ENCODE measurements at places on chromosomes 6 and 20.

DNA sequence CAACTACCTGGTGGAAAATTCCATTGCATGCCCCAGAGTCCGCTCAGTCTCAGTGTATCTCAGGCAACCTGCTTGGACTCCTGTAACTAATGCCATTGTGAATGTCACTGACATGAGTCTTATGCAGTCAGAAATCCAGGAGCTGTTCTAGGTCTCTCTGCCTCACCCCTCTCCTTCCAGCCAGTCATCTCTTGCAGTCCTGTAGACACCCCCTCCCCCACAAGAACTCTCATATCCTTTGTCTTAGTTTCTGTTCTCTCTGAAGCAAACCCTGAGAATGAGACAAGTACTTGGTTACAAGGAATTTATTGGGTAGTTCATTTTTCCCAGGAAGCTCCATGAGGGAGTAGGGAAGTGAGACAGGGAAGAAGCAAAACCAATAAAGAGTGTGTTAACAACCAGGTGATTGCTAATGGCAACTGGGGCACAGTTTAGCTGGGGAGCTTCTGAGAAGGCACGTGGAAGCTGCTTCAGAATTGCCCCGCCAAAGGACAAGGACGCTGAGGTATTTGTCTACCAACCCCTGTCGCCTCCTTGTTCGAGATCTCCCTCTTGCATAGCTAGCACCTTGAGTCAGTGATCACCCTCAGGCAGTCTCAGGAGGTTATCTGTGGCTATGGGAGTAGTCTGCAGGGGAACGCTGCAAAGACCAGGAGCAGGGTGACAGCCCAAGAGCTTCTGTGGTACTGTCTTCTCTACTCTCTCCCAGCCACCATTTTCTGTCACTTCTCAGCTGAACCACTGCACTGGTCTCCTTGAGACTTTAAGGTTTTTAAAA is 911.4 kb upstream of the FLRT3 start:
- no peak for DNase-seq

- DNase-seq = peak; percentile 30
Observed at GRCh38 chr6:14129575-14129974, 12.0 kb downstream of the CD83 start.

DNA sequence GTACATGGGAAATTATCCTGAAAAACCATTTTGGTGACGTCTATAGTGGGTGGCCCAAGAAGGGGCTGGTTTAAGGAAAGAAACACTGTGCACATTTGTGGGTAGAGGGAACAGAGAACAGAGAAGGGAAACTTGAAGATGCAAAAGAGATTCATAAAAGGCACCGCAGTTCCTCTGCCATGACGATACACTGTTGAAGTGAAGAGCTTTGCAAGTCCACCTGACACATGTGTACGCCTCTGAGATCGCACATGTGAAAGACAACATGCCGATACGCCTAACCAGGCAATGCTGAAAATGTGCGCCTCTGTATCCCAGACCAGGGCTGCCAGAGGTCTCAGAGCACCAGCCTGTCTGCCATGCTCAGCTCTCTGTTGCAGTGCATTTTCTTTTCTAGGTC is 180.9 kb downstream of the KIF16B start:
- no peak for DNase-seq

- no peak for DNase-seq
Observed at GRCh38 chr6:24872779-24873178, 63.0 kb downstream of the RIPOR2 start.

- DNase-seq = no peak
Observed at GRCh38 chr6:17096096-17096495, 5.8 kb upstream of the STMND1 start.

DNA sequence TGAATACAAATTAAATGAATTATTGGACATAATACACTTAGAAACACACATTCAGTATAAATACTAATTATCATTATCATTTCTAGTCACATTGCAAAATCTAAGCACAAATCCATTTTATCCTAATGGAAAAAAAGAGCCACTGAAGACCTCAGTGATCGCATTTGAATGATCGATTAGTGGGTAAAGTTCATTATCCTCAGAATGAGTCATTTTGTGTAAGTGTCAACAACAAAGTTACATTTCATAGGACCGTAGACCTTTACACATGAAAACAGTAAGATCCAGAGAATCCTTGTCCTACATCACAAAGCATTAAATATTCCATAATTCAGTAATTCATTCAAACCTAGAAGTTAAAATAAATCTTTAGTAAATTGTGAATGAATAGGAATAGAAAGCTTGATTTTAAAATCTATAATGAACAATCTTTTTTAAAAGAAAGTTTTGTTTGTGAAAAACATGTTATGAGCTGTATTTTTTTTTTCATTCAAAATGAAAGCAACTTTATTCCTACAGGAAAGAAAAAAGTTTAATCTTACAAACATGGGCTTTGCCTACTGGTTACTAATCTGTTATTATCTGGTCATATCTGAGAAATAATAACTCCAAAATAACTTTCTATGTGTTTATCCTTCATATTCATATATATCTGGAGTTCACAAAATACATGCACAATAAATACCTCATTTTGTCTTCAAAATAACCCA is 33.7 kb downstream of the ROS1 start:
- DNase-seq = no peak

DNA sequence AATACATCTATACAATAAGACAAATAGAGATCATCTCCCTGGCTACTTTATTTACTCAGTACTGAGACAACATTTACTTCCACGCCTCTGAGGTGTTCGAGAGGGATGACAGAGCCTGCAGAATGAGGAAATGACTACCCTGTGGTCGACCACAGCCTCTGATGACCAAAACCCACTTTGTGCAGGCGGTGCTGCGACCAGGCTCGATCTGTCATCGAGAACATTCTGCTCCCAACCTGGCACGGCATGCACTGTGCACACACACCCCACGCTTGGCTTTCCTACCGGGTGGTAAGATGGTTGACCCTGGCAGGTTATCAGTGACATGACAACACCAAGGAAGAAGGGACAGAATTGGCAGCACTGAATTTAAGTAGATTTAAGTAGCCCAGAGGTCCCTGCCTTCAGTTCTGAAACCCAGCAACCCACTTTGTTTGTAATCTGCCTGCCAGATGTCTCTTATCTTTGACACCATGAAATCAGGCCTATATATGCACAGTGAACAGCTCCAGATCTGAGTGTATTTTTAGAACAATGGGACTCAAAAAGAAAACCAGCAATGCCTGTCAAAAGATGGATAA is 42.6 kb downstream of the TTI1 start:
- DNase-seq = no peak

GRCh38 chr20:33477386-33478234 is 12.3 kb upstream of the CBFA2T2 start:
- no peak for DNase-seq

- DNase-seq = peak; percentile 57
Observed at GRCh38 chr20:49964964-49965780, 17.6 kb upstream of the SNAI1 start.

- peak; percentile 18 for DNase-seq
Observed at GRCh38 chr20:9903048-9903655, 64.3 kb upstream of the PAK5 start.

- DNase-seq = peak; percentile 64
Observed at GRCh38 chr20:1469925-1470571, 3.4 kb upstream of the NSFL1C start.

DNA sequence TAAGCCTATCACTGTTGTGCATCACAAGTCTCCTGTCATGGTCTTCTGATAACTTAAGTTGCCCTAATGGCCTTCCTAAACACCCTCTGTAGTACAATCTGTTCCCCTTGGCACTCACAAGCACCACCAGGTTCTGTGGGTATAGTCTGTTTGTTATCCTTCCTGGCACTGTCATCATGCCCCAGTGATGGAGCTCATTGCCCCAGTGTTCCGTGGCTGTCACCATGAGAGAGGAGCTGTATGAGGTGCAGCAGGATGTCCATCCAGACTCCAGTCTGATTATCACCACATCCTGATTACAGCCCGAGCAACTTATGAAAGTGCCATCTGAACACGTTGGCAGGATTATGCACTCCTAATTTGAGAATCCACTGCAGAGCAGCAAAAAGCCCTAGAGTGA is 380.1 kb downstream of the FRK start:
- no peak for DNase-seq

GRCh38 chr20:346640-347316 is at the start of gene NRSN2:
NRSN2 (plus strand) TSS chr20:347111; CDS start chr20:349644, 2,533 bp downstream.
- DNase-seq = peak; percentile 56

- DNase-seq = peak; percentile 23
Observed at GRCh38 chr6:122947355-122947754, 48.7 kb upstream of the CLVS2 start.

DNA sequence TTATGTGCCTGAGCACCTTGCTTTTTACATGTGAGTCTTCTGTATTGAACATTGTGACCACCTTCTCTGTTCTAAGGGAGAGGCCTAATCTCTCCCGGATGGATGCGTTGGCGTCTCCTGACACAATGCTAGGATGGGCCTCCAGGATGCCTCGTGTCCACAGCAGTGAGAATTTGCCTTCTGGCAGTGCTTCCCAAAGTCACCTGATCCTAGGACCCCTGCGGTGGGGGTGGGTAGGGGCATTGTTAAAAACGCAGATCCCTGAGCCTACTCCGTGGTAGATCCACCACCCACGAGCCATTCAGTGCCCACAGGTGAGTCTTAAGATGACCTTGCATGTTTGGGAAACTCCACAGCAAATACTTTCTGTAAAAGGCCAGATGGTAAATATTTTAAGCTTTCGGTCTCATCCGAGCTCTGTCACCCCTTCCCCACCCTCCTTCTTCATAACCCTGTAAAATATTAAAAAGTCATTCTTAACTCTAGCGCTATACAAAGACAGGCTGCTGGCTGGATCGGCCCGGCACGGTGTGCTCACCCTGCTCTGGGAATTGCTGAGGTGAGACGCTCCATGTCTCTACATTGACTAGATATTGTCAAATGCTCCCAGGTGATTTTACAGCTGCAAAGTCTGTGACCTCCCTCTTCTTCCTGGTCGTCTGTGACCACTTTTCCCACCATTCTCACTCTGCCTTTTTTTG is 106.7 kb upstream of the IYD start:
- no peak for DNase-seq

GRCh38 chr6:30510419-30511168 is 21.3 kb downstream of the HLA-E start:
- DNase-seq = no peak

DNA sequence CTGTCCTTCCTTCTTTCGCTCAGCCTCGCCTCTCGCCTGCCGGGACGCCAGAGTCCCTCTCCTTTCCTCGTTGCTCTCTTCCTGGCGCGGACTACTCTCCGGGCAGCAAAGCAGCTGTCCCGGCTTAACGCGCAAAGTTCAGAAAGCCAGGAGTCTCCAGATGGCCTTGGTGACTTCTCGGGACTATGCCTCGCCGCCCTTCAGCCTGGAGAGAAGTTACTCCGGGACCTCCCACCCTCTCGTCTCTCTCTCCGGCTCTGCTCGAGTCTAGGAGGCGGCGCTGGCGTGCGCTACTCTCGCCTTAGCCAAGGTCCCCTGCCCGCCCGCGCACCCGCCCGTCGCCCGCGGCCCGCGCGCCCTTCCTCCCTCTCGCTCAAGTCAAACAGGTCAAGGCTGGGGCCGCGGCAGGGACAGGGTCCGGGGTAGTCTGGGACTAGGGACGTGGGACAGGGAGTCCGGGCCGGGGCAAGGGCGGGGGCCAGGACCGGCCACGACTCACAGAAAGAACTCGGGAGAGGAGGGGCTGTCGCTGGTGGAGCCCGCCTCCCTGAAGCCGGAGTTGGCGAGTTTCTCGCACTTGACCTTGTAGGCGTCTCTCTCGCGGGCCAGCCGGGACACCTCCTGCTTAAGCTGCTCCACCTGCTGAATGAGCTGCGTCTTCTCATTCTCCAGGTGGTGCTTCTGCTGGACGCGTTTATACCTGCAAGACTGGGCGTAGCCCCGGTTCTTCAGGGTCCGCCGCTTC is 1.5 kb downstream of the MAFB start:
- peak; percentile 48 for DNase-seq

DNA sequence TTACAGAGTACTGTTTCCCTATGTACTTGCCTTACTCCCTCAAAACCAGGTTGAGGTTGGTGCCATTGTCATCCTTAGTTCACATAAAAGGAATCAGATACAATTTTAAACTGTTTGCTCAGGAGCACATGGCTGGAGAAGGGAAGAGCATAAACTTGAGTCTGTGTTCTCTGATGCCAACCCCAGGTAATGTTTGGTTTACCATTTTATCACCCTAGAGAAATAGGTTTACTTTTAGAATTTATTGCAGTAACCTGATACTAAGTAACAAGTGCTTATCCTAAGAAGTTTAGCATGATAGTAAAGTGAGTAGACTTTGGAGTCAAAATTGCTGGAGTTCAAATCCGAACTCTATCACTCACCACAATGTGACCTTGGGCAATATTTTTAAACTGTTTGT is 86.3 kb downstream of the RFPL4B start:
- no peak for DNase-seq

GRCh38 chr6:156914181-156914580 is 137.0 kb downstream of the ARID1B start:
- DNase-seq = no peak

DNA sequence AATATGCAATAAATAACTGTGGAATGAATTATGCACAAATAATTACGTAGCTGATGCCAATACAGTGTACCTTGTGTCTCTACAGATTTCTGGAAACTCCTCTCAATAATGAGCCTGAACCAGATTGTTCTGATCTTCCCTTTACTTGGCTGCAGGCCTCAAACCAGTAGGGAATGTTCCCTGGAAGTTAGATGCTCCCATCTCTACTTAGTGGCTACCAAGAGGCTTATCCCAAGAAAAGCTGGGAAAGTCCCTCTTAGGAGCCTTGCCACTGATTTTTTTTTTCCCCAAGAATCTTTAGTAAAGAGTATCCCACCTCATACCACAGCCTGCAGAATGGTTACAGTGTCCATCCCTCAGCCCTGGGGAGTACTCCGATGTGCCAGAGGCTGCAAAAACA is 702.1 kb downstream of the RFPL4B start:
- no peak for DNase-seq

DNA sequence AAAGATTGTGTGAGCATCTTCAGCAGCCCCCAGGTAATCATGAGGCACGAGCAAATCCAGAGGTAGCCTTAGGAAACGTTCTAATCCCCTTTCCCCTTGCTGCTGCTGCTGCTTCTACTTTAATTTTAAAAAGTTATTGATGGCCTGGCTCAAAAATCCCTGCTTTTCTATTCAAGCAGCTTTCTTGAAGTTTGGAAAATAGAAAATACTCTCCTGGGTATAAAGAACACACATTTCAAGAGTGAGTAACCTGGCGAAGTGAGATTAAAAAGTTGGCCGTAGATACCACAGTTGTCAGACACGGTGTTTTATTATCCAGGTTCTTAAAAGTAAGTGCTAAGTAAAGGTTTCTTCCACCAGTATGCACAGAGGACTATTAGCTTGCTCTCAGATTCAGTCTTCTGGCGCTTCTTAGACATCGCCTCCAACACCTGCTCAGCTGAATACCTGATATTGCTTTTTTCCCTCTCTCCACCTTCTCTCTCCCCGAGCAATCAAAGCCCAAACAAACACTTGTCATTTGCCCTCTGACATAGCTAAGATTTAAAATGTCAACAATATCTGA is 150.7 kb downstream of the EDN3 start:
- DNase-seq = no peak

- DNase-seq = no peak
Observed at GRCh38 chr6:344816-345340, 46.7 kb upstream of the IRF4 start.
